Activated CD8-positive, alpha-beta memory T cell treated with anti-CD3 and anti-CD28 coated beads, Interleukin-2, amount 10 ng/mL, durations not matched to agents 7 days and 5 days (primary cell): ENCODE measurements at places on chromosomes 3 and 15. TPM values are rescaled to one million over a fixed set of nuclear protein-coding genes. Genes with fewer than 3 reads are reported as not detected.
A peak's percentile ranks its signal among the peaks of the same experiment; 100 is the strongest.

The AP3B2 gene
- total RNA-seq: not detected

The ZKSCAN7 gene
- total RNA-seq: 2.4 TPM

- no peak overlapping the region for H3K4me3 ChIP-seq
- peaks cover 24% of the 10 kb centered on the region for H3K27me3 ChIP-seq
- no peak for DNase-seq
- H3K4me1 ChIP-seq: no peaks in the 10 kb centered on the region
Observed at GRCh38 chr3:193902607-193903511, 233.1 kb upstream of the HES1 start.

The CHL1 gene
- not detected for total RNA-seq

DNA sequence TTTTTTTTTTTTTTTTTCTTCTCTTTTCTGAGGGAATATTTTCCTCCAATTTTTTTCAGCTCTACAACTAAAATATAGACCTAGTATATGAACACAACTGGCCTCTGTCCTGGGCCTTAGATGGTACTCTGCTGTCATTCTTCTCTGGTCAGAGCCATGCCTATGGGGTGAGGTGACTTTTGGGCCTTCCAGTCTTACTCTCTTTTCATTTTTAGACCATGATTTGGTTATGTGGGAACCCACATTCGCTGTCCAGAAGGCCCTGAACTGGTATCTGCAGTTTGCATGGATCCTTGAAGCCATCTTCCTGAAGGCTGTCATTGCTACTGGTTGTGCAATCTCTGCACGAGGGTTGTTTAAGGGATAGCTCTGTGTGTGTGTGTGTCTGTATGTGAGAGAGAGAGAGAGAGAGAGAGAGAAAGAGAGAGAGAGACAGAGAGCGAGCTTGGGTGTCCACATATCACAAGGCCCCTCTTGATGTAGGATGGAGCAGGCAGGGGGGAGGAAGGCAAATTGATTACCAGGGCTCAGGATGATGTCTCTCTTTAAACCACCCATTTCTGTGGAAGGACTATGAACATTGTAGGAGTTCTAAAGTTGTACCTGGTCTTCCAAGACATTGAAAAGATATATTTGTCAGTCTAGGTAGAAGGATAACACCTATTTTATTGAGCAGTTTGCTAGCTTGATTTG, 6.9 kb downstream of the TGFBR2 start:
- peaks cover 82% of the 10 kb centered on the region for H3K4me1 ChIP-seq
- H3K27ac ChIP-seq: peak overlapping the region; percentile 95
- DNase-seq: no peak
- H3K4me3 ChIP-seq: peak overlapping the region; percentile 91

- no peak within 1 kb of the TSS for H3K4me3 ChIP-seq
- H3K36me3 ChIP-seq: no peaks in the 10 kb centered on the region
- peaks cover 13% of the 10 kb centered on the region for H3K4me1 ChIP-seq
- H3K27me3 ChIP-seq: peaks cover 51% of the 10 kb centered on the region
- no peak for DNase-seq
Observed at GRCh38 chr3:126394179-126394976, at the start of gene CFAP100. Gene CFAP100 (plus strand): TSS chr3:126394909. CDS start chr3:126396001, 1,092 bp downstream.

The CAND2 gene
- total RNA-seq: 0.05 TPM

DNA sequence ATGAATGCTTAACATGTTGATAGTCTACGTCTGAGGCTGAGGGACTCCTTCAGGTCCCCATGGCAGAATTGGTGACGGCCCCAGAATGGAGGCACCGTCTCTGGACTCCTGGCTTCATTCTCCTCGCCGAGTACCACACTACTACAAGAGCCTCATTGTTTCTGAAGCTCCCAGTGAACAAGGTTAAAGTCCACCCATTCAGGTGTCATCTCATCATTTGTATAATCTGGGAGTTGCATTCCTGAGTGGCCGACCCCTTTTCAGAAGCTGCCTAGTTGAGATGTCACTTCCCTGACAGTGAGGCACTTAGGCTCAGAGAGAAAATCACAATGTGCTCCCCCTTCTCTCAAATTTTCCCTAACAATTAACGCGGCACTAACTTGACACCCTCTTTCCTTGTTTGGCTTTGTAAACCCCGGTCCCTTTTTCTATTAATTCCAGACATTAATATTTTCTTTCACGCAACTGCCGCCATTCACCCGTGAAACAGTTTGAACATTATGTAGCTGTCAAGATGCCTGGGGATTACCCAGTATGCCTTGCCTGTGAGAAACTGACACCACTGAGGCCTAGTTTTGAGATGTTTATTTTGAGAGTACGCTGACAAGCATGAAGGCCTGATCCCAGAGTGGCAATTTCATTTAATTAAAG, 105.6 kb downstream of the MCTP2 start:
- peaks cover 25% of the 10 kb centered on the region for H3K36me3 ChIP-seq
- H3K4me3 ChIP-seq: no peak overlapping the region
- no peak for DNase-seq
- H3K4me1 ChIP-seq: no peaks in the 10 kb centered on the region
- H3K27ac ChIP-seq: no peak overlapping the region
- H3K27me3 ChIP-seq: no peaks in the 10 kb centered on the region

- DNase-seq: peak; percentile 56
- peak overlapping the region; percentile 88 for H3K4me3 ChIP-seq
- H3K4me1 ChIP-seq: peaks cover 22% of the 10 kb centered on the region
- H3K27me3 ChIP-seq: peaks cover 5% of the 10 kb centered on the region
- peaks cover 27% of the 10 kb centered on the region for H3K36me3 ChIP-seq
Observed at GRCh38 chr15:82810061-82810889, 847 bp downstream of the WHAMM start.

DNA sequence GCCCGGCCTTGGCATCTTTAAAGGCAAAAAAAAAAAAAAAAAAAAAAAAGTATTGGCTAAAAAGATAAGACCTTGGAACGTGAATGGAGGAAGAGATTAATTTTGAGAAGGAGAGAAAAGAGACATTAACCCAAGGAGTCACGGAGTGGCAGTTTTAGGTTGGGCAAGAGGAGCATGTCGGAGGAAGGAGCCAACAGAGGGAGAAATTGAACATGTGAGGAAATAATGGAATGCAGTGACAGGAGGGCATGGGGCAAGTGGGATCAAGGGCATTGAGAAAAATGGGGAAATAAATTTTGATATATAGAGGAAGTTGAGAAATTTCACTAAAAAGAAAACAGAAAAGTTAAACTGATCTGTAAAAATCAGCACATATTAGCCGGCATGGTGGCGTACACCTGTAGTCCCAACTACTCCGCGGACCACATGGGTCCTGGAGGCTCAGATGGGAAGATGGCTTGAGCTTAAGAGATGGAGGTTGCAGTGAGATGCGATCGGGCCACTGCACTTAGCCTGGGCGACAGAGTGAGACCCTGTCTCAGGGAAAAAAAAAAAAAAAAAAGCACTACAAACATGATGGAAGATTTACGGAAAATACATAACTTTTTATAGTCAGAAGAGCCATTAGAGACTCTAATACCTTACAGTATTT, 1.2 kb downstream of the HAUS2 start:
- no peaks in the 10 kb centered on the region for H3K27me3 ChIP-seq
- peaks cover 25% of the 10 kb centered on the region for H3K36me3 ChIP-seq
- no peak for DNase-seq

The MUSTN1 gene
- 3.0 TPM for total RNA-seq

The PCBP4 gene
- total RNA-seq: 11.4 TPM

DNA sequence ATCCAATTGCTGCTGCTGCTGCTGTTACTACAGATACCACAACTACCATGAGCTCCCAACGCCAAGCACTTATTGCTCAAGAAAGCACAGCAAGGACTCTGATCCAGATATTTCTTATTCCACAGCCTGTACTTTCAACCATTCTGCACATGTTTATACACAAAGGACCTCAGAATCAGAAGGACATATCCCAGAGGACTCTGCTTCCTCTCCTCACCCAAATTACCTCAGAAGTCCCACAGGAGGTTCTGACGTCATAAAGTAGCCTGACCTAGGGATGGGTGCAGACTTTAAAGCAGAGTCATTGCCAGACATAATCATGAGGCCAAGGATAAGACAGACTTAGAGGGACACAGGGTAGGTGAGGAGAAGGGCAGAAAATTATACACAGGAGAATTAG, 115.9 kb downstream of the ABI3BP start:
- no peaks in the 10 kb centered on the region for H3K4me1 ChIP-seq
- no peak overlapping the region for H3K27ac ChIP-seq
- no peak for DNase-seq
- no peaks in the 10 kb centered on the region for H3K36me3 ChIP-seq

DNA sequence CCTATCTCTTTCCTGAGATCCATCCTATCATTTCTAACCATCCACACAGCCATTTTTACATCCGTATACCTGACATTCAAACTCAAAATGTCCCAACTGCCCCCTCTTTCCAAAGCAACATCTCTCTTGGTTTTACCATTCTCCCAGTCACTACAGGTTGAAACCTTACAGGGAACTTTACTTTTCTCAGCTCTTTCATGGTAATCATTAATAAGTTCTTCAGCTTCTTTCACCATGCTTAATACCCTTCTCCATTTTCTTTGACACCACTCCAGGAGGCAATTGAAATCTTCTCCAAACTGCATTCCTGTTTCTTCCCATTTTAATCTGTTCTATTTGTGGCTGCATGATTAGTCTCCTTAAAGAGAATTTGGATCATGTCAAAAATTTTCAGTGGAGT, 352.5 kb downstream of the GAP43 start:
- H3K36me3 ChIP-seq: no peaks in the 10 kb centered on the region
- H3K4me1 ChIP-seq: no peaks in the 10 kb centered on the region
- no peak overlapping the region for H3K4me3 ChIP-seq
- no peak overlapping the region for H3K27ac ChIP-seq
- DNase-seq: no peak
- peaks cover 3% of the 10 kb centered on the region for H3K27me3 ChIP-seq

The DNAH12 gene
- total RNA-seq: 0.06 TPM

GRCh38 chr3:155960060-155960459, 89.6 kb downstream of the GMPS start:
- no peak overlapping the region for H3K4me3 ChIP-seq
- no peaks in the 10 kb centered on the region for H3K4me1 ChIP-seq
- no peak overlapping the region for H3K27ac ChIP-seq
- peaks cover 8% of the 10 kb centered on the region for H3K36me3 ChIP-seq
- H3K27me3 ChIP-seq: no peaks in the 10 kb centered on the region

The RAD54L2 gene
- 35.1 TPM for total RNA-seq

GRCh38 chr3:156602424-156602823, 47.5 kb upstream of the SSR3 start:
- peak overlapping the region; percentile 61 for H3K27ac ChIP-seq
- no peak for DNase-seq
- H3K36me3 ChIP-seq: peaks cover 3% of the 10 kb centered on the region
- peaks cover 34% of the 10 kb centered on the region for H3K4me1 ChIP-seq

DNA sequence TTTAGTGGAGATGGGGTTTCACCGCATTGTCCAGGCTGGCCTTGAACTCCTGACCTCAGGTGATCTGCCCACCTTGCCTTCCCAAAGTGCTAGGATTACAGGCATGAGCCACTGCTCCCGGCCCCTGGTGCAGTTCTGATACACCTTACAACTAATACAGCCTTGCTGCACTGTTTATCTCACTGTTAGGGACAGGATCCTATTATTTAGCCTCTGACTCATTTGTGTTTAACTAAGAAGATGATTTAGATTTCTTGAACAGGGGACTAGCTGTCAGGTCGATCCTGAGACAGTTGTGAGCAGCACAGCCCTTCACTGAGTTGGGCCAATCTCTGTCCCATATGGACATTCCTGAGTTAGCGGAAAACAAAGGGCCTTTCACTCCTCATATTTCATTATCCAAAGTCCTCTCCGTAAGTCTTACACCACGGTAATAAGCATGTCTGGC, 19.2 kb downstream of the GYG1 start:
- peaks cover 73% of the 10 kb centered on the region for H3K4me1 ChIP-seq
- peaks cover 78% of the 10 kb centered on the region for H3K36me3 ChIP-seq
- H3K27ac ChIP-seq: peak overlapping the region; percentile 96

The C2CD4A gene
- total RNA-seq: 0.07 TPM

GRCh38 chr3:100634493-100635272, 25.3 kb downstream of the ADGRG7 start:
- H3K27ac ChIP-seq: no peak overlapping the region
- peaks cover 9% of the 10 kb centered on the region for H3K4me1 ChIP-seq
- H3K27me3 ChIP-seq: peaks cover 18% of the 10 kb centered on the region
- H3K4me3 ChIP-seq: no peak overlapping the region

GRCh38 chr15:31458596-31459399, 132.2 kb downstream of the KLF13 start:
- H3K27ac ChIP-seq: no peak overlapping the region
- H3K27me3 ChIP-seq: no peaks in the 10 kb centered on the region
- DNase-seq: no peak
- no peak overlapping the region for H3K4me3 ChIP-seq
- H3K4me1 ChIP-seq: peaks cover 25% of the 10 kb centered on the region

The APOD gene
- total RNA-seq: not detected

The ERICH6 gene
- not detected for total RNA-seq

- H3K27ac ChIP-seq: peak within 1 kb of the TSS; percentile 92
- peak; percentile 83 for DNase-seq
- H3K4me1 ChIP-seq: peaks cover 14% of the 10 kb centered on the region
- peaks cover 11% of the 10 kb centered on the region for H3K36me3 ChIP-seq
- H3K27me3 ChIP-seq: peaks cover 26% of the 10 kb centered on the region
Observed at GRCh38 chr3:197555281-197556261, at the start of gene BDH1. Gene BDH1 (minus strand): TSS chr3:197555968. CDS start chr3:197546443, 9,525 bp downstream.

DNA sequence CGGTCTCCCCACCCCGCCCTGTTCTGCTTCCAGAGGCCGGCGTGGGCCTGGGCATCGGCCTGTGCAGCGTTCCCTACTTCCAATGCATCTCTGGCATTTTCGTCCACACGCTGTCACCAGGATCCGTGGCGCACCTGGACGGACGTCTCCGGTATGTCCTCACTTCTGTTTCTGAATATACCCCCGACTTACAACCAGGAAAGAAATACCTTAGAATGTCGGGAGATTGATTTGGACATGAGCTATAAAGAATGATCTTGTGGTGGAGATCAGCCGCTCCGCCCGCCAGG, 41.4 kb downstream of the STARD5 start:
- no peaks in the 10 kb centered on the region for H3K27me3 ChIP-seq
- H3K27ac ChIP-seq: no peak overlapping the region
- H3K36me3 ChIP-seq: peaks cover 13% of the 10 kb centered on the region
- DNase-seq: no peak

The KLHL40 gene
- not detected for total RNA-seq

The SH2D7 gene
- total RNA-seq: 0.28 TPM

DNA sequence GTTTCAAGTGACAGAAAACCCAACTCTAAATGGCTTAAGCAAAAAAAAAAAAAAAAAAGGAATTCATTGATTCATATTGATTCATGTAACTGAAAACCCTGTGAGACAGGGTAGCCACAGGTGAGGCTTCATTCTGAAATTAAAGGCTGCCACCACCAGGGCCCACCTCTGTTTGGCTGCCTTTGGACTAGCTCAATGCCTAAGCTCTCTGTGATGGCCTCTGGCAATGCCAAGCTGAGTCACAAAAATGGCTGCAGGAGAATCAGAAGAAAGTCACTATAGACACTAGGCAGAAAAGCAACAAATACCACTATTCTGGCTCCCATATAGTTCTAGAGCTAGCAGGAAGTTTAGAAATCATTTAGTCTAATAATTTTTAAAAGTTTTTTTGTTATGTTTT, 38.2 kb upstream of the GYG1 start:
- no peaks in the 10 kb centered on the region for H3K36me3 ChIP-seq
- H3K4me1 ChIP-seq: peaks cover 9% of the 10 kb centered on the region
- no peak for DNase-seq
- H3K27me3 ChIP-seq: no peaks in the 10 kb centered on the region
- H3K27ac ChIP-seq: no peak overlapping the region
